Stimulated activated CD4-positive, alpha-beta T cell treated with anti-CD3 and anti-CD28 coated beads, Interleukin-12 subunit alpha, Interleukin-12 subunit beta, amount 100 ng/mL, for 4 hours (primary cell): ENCODE measurements at places on chromosomes 2 and 18.

DNA sequence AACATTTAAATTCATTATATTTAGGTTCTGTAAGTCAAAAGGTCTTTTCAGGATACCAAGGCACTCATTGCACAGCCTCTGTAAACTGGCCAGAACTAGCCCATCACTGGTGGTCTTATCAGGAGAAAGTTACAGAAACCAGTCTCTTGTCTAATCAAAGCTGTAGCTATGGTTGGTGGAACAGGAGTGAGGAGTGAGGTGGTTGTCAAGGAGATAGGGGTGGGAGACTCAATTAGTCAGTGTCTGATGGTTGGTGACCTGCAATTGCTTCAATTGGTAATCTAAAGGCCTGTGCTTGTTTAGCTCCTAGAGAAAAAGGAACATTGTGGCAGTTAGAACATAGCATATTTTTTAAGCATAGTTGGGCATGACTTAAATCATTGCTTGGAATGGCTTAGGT, 458.6 kb upstream of the CDH2 start:
- no peak for DNase-seq

GRCh38 chr18:33469699-33470098, 29.2 kb upstream of the CCDC178 start:
- no peak for DNase-seq

DNA sequence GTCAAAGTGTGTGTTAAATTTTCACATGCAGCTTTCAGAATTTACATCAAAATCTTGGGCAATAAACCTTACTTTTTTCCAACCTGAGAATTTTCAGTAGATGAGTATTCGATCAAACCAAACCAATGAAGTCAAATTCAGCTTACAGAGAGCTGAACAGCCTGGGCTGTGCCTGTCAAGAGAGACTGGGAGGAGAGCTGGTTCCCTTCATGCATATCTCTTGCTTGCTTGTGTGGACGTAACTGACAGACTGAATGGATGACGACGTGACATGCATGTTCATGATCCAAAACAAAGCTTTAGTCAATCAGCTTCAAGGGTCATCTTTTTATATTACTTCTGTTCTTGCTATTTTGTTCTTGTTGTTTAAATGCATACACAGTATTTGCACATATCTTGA, 145.2 kb downstream of the GALNT3 start:
- DNase-seq: no peak

- no peak for DNase-seq
Measured at GRCh38 chr18:37493352-37493935, 72.2 kb downstream of the CELF4 start.

- DNase-seq: no peak
Measured at GRCh38 chr2:140658760-140659692, 1471.8 kb downstream of the LRP1B start.

- no peak for DNase-seq
Measured at GRCh38 chr2:7950035-7950612, 731.7 kb upstream of the ID2 start.

DNA sequence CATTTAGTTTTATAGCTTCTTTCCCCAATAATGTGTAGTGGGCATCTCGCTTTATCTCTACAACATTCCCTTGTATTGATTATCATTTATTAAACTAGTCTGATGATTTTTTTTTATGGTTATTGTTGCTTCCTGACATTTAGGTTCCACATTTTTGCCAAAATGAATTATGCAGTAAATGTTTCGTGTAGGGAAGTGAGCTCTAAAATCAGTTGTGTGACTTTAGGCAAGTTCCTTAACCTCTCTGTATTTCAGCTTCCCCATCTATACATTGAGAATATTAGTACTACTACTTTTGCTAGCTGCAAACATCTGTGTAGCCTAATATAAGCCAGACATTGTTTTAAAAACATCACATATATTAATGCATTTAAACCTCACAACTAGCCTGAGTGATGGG, 22.9 kb downstream of the SOCS6 start:
- DNase-seq: no peak

- no peak for DNase-seq
Measured at GRCh38 chr2:3789256-3789655, 85.9 kb downstream of the DCDC2C start.

DNA sequence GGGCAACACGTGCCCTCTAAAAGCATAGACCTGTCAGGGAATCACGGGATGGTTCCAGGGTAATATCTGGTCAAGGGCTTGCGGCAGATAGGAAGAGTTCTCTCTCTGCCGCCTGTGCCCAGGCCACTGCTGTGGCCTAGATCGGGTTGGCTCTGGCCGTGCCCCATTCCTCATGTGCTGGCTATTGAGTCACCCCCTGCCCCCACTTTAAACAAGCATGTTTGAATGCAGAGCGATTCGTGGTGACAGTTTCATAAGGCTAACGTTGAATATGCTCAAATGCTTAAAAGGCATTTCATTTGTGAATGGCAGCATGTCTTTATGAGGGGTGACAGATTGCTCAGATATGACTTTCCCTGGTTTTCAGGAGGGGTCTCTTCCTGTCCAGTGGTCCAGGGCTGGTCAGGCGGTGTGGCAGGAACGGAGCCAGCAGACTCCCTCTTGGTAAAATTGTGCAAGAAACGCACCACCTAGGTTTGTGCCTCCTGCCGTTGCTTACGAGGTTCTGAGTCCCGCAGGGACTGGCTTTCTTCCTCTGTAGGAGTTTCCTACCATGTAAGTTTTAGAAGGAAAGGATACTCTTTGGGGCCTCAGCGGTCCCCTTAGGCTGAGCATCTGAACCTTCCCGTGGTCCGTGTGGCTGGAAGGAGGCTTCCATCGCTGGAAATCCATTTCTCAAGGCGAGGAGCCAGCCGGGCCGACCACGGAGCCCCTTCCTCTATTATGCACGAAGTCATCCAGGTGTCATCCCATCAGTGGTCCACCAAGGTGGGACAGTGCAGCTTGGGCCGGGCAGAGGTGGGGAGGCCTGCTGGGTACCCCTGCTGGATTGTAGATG, 50.2 kb downstream of the AGAP1 start:
- no peak for DNase-seq

- no peak for DNase-seq
Measured at GRCh38 chr2:10956006-10956790, 44.5 kb downstream of the KCNF1 start.

- DNase-seq: no peak
Measured at GRCh38 chr2:120958623-120959366, 223.1 kb downstream of the GLI2 start.

GRCh38 chr2:237961637-237962036, 5.2 kb upstream of the UBE2F start:
- no peak for DNase-seq

DNA sequence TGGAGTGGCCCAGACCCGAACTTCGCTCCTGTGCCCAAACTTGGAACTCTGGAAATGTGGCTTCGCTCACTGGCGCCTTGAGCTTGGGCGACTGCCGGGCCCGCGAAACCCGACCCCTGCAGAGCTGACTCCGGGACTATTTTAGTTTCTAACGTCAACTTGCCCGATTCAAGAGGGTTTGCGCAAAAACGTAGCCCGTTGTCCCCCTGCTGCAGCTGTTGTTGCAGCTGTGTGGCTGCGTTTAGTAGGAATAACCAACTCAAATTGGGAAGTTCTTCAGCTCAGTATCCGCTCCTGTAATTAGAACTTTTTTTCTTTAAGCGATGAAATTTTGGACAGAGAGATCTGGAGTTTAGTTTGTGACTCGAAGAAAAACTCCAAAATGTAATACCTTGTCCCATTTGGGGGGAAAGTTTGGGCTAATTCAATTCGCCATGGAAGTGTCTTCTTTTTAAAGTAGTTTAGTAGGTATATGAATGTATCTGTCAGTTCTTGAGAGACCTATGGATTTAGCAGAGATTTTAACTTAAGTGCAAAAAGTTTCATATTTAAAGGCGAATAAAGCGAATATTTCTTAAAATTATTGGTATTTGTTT, 559 bp downstream of the MYL12A start:
- DNase-seq: no peak

GRCh38 chr2:219368690-219369191, 19.0 kb downstream of the DNPEP start:
- DNase-seq: no peak

DNA sequence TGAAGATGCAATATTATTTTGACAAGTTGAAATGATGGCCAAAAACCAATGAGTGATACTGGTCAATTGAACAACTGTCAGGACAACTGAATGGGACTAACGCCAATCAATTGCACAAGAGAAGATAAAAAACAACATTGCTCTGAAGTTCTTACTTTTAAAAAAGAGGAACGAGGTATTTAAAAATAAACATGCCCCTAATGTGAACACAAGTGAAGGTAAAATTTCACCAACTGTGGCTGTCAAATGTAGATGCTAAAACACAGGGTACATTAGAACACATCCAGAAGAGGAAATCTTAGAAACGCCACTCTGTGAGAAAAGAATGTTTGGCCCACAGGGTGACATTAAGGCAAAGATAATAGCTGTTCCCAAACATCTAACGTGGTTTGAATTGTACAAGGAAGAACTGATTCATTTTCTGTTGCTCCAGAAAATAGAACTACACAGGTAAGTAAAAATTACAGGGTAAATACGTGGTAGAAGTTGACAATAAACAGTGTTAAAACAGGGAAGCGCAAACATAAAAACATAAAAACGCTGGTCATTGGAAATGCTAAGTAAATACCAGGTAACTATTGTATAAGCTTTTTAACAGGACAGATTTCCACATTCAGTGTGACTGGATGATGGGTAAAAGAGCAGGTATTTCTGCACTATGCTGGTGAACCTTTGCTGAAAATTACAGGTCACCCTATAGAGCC, 20.3 kb downstream of the LONRF2 start:
- DNase-seq: no peak

DNA sequence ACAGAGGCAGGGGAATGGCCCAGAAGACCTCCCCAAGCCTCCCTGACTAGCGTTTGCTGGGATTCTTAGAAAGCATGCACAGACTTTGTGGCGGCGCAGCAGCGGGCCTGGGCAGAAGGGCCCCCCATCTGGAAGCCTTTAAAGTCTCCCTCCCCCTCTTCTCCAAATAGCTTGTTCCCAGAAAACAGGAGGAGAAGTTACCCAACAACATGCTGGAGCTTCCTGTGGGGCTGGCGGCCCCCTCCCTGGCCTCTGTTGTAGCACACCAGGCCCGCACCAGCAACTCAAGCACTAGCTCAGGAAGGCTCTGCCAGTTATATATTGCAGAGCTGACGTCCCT, 334.8 kb downstream of the DYSF start:
- no peak for DNase-seq

GRCh38 chr2:20062615-20063545, 11.5 kb upstream of the LAPTM4A start:
- no peak for DNase-seq

DNA sequence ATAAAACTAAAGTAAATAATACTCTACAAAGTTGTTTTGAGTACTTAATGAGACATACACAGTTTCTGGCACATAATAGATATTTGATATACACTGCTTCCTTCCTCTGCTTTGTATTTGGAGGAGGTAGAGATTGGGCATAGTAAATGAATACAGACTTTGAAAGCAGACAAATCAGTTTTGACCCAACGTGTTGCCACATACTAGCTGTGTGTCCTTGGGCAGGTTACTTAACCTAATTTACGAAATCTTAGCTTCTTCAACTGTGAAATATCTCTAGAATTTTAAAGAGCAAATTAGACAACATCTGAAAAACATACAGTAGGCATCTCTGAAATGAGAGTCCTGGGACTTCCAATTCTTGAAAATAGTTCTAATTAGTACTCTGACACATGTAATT, 425.4 kb downstream of the TGIF1 start:
- no peak for DNase-seq

GRCh38 chr2:129464631-129465030, 514.8 kb upstream of the RAB6C start:
- DNase-seq: no peak

GRCh38 chr2:129483366-129483765, 496.1 kb upstream of the RAB6C start:
- DNase-seq: no peak

GRCh38 chr18:68826121-68826520, 28.2 kb downstream of the CCDC102B start:
- DNase-seq: no peak

GRCh38 chr18:55869556-55870501, 281.8 kb upstream of the TCF4 start:
- no peak for DNase-seq

DNA sequence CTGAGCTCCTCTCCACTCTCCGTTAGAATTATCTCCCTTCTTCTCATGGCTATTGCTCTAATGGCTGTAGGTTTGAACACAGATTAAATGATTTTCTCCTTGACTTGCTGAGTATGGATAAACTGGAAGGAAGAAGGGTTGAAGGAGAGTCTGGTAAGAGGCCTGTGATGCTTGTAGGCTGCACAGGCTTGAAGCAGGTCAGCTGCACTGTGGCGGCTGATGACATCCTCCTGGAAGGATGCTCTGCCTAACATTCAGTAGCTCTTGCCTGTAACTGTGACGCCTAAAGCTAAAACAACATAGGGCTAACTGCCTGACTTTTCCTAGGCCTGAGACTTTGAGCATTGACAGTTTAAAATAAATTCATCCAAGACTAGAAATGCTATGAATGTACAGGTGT, 166.3 kb downstream of the MREG start:
- DNase-seq: no peak

- no peak for DNase-seq
Measured at GRCh38 chr2:97935719-97936161, 60.0 kb downstream of the TMEM131 start.

DNA sequence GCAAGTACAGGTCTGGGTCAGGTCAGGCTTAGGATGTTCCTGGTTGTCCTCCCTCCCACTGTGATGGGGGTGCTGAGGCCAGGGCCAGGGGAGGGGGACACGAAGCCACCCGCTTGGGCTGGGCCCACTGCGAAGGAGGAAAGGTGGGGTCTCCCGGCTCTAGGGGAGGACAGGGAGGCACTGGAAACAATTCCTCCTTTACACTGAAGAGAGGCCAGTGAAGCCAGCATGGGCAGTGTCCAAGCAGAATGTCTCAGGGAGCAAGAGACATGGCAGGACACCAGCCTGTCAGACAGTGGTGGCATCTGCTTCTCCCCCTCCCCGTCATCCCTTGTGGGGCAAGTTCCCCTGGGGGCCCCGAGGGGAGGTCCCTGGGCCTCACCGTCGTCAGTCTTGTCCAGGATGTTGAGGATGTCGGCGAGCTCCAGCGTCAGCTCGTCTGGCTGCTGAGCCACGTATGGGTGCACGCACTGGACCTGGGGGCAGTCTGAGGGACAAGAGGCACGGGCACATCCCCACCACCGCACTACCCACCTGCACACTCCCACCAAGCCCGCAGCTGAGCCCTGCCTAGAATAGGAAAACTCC, 10.8 kb downstream of the SNORC start:
- DNase-seq: no peak

DNA sequence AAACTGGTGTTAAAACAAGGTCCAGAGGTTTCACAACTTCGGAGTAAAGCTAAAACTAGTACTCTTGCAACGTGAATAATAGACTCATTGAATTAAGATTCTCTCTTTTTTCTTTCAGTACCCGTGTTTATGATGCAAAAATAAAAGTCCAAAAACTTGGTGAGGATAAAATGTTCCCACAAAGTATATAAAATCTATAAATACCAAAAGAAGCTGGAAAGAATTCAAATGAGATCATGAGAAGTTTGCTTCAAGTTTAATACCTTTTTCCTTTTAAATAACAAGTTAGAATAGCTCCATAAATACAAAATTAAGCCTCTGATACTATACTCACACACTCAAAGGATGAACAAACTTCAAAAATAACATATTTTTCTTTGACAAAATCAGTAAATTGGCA, 34.0 kb downstream of the METTL4 start:
- DNase-seq: no peak
